Liver (tissue), 10 donors: ENCODE measurements at places on chromosomes 11 and 22.

DNA sequence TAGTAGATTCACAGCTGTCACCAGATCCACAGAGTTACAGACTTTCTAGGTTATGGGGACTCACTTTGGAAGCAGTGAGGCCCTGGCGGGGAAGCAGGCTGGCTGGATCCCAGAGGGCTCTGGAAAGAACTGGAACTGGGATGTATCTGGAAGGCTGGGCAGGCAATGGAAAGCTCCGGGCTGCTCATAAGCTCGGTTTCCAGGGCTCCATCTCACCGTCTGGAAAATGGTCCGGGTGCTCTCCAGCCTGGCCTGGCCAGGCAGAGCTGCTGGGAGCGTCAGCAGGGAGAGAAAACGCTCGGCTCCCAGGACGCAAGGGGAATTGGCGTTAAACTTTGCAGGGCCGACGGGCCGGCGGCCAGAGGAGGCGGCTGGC is 335 bp upstream of the SEZ6L start:
- no peak for DNase-seq

DNA sequence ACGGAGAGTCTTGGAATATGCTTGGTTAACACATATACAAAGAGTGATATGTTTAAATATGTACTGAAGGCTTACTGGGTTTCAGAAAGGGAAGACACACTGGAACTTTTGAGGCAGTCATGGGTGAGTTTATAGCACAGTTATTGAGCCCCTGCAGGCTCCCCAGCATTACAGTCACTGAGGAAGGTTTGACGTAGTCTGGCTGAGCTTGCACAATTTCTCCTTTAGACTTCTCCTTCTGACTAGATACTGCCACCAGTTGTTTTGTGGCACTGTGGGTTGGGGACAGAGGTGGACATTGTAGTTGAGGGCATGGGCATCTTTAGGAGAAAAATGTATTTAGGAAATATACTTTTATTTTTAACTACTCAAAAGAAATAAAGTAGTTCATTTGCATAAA is 285.4 kb downstream of the C11orf87 start:
- no peak for DNase-seq

DNA sequence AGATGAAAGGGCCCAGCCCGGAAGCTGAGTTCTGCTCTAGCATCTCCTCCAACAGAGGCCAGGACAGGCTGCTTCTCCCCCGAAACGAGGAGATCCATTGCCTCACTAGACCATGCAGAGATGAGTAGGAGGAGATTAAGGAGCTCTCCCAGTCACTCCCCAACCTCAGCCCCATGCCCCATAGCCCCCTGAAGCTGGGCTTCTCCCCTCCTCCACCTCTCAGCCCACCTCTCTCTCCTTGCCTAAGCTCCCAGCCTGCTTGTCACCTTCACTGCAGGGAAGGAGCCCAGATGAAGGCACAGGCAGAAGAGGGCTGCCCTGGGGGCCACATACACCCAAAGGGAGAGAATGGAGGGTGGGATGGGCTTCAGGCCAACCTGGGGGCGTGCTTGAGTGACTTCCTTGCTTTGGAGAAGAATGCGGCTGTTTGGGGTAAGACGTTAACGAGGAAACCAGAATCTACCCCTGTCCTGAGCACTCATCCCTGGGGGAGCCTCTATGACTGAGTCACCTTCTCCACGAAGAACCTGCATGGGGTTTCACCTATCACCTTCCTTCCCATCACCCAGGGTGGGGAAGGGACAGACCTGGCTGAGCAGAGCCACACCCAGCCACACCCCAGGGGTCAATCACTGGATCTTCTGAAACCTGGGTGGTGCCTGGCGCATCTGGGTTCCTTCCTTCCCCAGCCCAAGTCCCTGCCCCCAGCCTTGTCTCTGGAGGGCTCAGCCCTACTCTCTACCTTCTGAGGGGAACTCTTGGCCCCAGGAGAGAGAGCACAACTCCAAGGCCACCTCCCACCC is 11.6 kb upstream of the GNAZ start:
- DNase-seq = peak; percentile 25

DNA sequence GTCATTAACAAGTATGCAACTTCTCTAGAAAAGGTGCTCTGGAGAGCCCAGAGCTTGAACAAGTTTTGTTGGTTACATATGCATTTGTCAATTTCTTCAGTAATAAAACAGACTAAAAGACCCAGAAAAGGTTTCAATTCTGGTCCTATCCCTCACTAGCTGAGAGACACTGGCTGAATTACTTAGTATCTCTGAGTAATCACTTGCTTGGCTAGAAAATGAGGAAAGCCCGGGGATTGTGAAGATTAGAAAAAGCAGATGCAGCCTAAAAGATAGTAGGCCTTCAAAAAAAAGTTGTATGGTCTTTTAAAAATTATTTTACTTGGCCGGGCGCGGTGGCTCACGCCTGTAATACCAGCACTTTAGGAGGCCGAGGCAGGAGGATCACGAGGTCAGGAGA is 41.2 kb downstream of the MAPK1 start:
- DNase-seq = no peak

GRCh38 chr11:126149759-126150625 is 61.5 kb downstream of the RPUSD4 start:
- no peak for DNase-seq

GRCh38 chr11:88344869-88345268 is 7.3 kb upstream of the CTSC start:
- DNase-seq = no peak

- DNase-seq = no peak
Measured at GRCh38 chr11:13438291-13438690, 24.7 kb downstream of the BTBD10 start.

- no peak for DNase-seq
Measured at GRCh38 chr11:126564566-126564965, 209.1 kb downstream of the ST3GAL4 start.
